ENCODE measurements at places on chromosomes 3 and 15.

DNA sequence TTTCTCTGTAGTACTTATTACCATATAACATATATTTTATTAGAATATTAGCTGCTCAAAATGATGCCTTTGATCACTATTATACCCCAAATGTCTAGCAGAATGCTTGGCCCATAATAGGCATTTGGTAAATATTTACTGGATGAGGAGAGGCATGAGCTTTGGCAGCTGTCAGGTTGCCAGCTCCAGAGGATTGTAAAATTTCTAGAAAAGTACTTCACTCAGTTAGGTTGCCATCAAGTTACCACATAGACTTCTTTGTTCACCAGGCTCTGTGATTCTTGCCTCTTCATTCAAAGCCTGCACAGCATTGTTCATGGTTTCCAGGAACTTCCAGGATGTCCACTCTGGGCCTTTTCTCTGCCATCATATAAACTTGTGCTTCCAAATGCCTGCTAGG, 582.8 kb downstream of the PDCD6IP start:
- no peak for DNase-seq

DNA sequence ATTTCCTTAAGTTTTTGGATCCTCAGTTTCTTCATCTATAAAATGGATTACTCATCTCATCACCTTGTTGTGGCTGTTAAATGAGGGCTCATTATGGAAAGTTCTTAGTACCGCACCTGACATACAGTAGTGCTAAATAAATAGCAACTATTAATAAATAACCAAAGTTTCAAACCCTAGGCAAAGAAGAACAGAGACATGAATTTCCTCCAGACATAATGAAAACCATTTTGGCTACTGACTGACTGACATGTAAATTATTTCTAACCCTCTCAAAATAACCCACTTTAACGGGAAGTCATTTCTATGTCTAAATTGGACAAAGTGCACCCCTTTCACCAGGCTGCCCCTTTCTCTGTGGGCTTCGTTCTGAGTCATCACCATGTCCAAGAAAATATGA, 17.4 kb upstream of the KLHL6 start:
- no peak for DNase-seq

- DNase-seq: no peak
Measured at GRCh38 chr3:47803480-47804025, 615 bp downstream of the DHX30 start.

DNA sequence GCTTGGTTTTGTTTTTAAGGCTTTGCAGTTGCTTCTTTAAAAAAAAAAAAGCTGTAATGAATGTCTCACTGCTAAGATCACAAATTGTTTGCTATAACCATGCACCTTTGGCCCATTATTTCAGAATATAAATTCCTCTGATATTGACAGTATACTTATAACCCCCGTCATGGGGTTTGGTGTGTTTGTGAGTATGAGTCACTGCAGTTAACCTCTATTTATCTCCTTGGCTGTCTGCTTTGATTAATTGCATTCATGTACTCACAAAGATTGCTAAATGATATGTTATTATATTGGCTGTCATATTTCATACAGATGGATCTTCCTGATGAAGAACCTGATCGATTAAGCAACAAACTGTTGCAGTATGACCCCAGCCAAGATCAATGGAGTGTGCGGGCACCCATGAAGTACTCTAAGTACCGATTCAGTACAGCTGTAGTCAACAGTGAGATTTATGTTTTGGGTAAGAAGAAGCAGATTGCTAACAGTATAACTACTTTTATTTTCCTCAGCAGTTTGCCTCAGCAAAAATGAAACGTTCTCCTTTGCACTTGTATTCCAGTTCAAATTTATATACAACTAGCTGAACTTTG, 14.9 kb downstream of the KBTBD12 start:
- no peak for DNase-seq

- DNase-seq: no peak
Measured at GRCh38 chr3:59872128-59872527, 822.3 kb upstream of the CFAP20DC start.

GRCh38 chr3:158909870-158910269, 108.0 kb downstream of the MFSD1 start:
- DNase-seq: no peak

DNA sequence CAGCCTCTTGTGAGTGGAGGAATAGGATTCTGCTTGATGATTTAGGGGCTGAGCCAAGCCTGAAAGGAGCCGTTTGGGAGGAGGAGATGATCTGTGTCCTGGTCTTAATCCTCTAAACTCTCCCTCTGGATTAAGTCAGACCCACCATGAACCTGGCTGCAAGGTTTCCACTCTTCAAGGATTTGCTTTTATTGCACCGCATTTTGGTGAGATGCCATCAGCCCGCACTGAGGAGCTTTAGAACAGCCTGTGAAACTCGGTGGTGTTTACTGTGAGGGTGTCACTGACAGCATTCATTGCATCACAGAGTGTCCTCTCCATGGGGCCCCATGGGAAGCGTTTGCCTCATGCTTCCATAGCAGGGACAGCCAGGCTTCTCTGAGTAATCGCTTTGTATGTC, 59.2 kb downstream of the EPHB1 start:
- no peak for DNase-seq

- DNase-seq: no peak
Measured at GRCh38 chr3:167066977-167067786, 312.9 kb downstream of the ZBBX start.

DNA sequence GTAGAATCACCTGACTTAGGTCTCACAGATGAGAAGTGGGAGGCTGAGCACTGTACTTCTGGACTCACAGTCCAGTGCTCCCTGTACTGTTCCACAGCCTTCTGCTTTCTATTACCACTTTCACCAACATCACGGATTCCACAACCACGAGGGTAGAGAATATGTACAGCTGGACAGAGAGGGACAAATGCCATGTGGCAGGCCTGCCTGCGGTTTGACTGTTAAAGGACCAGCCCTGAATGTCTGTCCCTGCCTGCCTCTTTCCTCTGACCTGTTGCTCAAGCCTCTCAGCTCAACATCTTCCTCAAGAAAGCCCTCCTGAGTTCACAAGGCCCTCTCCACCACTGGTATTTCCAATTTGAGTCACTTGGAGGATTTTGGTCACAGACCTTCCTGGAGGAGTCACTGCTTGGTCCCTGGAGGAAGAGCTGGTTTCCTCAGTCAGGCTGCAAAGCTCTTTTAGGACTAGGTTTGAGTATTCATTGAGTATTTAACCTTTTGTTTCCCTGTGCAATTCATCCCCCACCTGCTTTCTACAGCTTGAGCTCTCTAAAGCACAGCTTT, 49.1 kb downstream of the RAB11A start:
- DNase-seq: no peak

GRCh38 chr3:46907271-46907670, 29.8 kb downstream of the PTH1R start:
- DNase-seq: no peak

DNA sequence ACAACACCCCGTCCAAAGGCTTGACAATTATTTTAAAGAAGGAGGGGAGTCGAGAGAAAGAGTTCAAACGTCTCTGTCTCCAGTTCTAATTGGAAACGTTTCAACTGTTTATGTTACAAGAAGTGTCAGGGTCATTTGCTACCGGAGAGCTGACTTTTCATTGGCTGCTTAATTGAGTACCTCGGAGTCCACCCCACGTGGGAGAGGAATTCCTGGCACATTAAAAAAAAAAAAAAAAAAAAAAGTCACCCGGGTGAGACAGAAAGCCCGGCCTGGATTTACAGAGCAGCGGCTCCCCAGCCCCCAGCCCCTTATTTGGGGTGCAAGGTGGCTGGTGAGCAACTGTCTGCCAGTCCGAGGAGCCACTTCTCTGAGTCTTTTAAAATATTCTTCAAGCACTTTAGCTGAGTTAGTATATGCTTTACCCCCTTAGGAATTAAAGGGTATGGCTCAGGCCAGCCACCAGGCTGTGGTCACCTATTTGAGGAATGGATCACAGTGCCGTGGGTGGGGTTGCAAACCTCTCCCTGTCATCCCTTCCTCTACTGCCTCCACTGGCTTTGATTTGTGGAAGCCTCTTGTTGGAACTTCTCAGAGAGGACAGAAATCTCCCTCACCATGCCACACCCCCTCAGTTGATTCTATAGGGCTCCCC, 3.9 kb upstream of the TLE3 start:
- peak; percentile 33 for DNase-seq

GRCh38 chr3:187368251-187369088, at the start of gene RTP4:
TSS of gene RTP4 (plus strand) at chr3:187368385. CDS start at chr3:187368442, 57 bp downstream.
- no peak for DNase-seq

DNA sequence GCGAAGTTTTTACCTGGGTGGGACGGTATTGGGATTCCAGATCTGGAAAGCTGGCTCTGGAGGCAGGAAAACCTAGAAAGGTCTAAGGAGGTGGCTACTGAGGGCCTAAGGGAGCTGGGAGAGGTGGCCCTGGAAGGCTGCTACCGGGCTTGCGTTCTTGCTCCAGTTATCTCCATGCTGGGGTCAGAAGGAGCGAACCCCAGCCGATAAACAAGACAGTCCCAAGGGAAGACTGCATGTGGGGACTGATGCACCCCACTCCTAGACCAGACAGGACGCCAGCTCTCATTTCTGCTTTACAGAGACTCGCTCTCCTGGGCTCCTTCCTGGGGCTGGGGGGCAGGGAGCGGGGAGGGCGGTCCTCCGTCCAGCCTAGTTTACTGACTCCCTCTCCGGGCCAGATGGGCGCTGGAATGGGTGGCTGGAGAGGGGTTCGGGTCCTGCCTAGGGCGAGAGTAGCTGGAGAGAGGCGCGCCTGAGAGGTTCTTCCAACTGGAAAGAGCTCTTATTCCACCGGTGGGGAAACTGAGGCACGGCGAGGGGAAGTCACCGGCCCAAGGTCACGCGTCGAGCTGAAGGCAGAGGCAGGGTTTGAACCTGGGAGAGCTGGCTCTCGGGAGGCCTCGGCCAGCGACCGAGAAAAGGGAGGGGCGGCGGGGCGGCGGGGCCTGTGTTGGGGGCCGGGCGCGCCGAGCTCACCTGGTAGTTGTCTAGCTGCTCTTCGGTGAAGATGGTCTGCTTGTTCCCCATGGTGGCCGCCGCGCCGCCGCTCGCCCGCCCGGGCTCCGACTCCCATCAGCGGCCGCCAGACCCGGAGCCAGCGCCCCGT, 565 bp downstream of the CIB2 start:
- peak; percentile 27 for DNase-seq
